ENCODE measurements at places on chromosomes 16 and 17.

DNA sequence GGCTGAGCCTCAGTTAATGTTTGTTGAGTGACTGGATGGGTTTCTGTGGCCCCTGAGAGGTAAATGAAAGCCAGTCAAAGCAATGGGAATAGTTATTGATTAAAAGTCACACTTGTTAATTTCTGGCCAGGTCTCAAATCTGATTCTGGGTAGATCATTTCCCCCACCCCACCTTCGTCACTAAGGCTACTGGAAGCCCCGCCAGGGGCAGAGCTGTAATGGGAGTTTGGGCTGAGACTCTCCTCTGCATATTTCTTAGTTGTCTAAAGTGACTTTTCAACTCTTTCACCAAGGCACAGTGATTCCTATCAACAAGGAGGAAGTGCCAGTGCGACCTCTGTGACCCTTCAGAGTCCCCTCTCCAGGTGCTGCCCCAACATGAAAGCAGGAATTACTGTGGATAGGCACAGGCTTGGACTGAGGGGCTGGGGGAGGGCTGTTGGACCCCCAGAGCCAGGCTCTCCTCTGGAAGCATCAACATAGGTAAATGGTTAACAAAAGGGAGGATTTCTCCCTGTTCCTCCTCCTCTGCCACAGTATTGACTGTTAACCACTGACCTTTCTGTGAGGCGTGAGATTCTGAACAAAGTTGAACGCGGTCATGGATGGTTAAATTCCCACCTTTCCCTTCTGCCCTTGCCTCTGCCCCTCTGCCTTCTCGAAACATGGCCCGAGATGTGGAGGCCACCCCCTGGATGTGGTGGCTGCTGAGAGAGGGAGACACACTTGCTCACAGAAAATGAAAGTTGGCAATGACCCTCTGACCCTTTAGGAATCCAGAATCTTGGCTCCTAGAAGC lies 20.8 kb upstream of the TBX2 start:
- DNase-seq, result no peak

DNA sequence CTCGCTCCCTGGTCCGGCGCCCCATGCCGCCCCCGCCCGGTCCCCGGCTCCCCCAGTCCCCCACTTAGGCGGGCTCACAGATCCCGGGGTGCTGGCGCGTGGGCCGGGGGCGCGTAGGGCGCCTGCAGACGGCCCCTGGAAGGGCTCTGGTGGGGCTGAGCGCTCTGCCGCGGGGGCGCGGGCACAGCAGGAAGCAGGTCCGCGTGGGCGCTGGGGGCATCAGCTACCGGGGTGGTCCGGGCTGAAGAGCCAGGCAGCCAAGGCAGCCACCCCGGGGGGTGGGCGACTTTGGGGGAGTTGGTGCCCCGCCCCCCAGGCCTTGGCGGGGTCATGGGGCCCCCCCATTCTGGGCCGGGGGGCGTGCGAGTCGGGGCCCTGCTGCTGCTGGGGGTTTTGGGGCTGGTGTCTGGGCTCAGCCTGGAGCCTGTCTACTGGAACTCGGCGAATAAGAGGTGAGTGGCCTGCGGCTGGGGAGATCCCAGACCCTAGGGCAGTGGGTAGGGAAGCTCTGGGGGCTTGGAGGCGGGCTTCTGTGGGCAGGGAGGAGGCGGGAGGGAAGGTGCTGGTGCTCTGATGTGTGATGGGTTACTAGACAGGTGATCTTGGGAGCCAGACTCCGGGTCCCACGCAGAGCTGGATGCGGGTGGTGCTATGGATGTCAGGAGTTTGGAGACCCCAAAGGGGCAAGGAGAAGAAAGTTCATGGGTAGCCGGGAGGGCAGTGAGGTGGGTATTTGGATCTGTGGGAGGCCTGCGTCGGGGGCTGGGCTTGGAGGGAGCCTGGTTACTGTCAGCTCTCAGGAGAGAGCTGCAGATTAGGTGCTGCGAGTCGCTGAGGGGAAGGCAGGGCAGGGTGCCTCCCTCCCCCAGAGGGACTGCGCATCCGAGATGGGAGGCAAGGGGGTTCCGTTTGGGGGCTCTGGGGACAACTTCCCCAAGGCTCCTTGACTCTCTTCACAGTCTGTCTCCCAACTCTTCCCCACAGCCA lies 560 bp downstream of the EFNB3 start:
- DNase-seq, result no peak

DNA sequence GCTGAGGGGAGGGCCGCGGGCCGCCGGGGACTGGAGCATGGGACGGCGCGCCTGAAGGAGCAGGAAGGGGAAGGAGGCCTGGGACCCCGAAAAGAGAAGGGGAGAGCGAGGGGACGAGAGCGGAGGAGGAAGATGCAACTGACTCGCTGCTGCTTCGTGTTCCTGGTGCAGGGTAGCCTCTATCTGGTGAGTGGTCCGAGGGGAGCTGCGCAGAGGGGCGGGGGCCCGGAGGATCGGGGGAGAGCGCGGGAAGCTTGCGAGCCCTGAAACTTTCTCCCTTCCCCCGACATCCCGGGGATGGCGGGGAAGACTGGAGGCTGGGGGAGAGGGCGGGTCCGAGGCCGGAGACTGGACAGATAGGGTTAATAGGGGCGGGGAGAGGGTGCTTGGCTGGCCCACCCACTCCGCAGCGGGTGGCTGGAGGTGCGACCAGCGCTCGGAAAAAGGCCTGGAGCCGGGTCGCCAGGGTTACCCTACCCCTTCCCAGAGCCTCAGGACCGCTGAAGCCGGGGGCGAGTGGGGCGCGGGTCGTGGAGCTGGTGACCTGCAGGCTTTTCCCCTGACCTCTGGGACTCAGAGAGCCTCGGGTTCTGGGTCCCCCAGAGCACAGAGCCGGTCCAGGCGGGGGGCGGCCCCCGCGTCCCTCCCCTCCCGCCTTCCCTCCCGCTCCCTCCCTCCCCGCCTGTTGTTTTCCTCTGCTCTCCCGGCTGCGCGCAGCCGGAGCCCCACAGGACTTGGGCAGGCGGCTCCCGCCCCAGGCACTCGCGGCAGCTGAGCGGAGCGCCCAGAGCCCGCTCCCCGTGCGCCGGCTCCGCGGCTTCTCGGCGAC lies 631 bp downstream of the NXPH3 start:
- DNase-seq, result no peak

- no peak for DNase-seq
These were observed 48.2 kb upstream of the MEIOC start for GRCh38 chr17:44607836-44608690.

- DNase-seq, result no peak
These were observed 113.4 kb downstream of the ENGASE start for GRCh38 chr17:79188048-79188447.

DNA sequence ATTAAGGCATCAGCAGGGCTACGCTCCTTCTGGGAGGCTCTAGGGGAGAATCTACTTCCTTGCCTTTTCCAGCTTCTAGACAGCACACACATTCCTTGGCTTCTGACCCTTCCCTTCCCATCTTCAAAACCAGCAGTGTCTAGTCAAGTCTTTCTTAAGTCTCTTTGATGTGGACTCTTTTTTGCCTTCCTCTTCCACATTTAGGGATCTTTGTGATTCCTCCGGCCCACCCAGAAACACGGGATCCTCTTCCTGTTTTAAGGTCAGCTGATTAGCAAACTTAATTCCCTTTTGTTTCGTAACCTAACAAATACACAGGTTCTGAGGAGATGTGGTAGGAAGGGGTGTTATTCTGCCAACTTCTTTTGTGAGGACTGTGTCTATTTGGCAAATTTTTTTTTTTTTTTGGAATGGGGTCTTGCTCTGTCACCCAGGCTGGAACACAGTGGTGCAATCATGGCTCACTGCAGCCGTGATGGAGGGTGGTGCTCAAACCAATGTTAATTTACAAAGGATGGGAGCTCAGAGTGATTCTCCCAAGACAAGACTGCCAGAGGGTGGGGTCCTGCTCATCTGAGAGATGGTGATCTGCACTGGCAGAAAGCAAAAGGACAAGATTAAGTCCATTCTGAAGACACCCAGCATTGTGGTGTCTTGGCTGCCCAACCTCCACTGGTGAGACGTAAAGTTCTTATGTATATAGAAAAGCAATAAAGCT lies 14.7 kb downstream of the KNOP1 start:
- no peak for DNase-seq

GRCh38 chr17:56661906-56662305 lies 68.4 kb downstream of the NOG start:
- DNase-seq, result no peak

DNA sequence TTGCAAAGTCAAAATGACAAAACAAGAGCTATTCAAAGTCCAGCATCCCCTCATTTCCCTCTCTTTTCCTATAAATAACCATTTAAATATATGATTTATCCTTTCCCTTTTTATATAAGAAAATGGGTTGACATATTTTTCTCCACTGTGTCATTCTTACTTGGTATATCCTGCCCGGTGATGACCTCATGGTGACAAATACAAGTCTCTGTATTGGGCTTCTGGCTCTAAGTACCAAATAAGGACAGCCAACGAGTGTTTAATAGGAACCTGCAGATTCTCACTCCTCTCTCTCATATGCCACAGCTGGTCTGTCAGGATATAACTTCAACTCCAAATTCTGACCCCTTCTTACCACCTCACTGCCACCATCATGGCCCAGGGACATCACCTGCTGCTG lies 25.5 kb upstream of the CBLN1 start:
- no peak for DNase-seq

DNA sequence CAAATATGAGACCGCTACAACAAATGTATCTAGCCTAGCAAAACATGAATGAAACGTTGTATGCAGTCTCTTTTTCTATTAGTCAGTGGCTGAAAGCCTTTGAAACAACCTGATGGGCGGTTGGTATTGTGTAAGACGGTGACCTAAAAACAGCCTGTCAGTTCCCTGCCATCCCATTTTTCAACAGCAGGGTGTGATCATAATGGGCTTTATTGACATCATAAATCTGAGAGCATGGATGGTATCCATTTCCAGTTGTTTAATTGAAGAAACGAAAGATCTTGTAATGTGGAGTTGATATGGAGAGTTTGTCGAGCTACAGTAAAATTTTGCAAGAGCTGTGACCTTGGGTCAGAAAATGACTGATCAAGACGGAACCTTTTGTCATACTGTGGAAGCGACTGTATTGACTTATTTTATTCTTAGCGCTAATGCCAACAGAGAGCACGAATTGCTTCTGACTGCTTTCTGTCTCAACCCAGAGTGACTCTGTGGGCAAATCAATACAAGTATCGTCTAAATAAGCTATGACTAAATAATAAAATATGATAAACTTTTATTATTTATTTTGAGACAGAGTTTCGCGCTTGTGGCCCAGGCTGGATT lies 12.3 kb upstream of the MEIOB start:
- DNase-seq, result no peak

DNA sequence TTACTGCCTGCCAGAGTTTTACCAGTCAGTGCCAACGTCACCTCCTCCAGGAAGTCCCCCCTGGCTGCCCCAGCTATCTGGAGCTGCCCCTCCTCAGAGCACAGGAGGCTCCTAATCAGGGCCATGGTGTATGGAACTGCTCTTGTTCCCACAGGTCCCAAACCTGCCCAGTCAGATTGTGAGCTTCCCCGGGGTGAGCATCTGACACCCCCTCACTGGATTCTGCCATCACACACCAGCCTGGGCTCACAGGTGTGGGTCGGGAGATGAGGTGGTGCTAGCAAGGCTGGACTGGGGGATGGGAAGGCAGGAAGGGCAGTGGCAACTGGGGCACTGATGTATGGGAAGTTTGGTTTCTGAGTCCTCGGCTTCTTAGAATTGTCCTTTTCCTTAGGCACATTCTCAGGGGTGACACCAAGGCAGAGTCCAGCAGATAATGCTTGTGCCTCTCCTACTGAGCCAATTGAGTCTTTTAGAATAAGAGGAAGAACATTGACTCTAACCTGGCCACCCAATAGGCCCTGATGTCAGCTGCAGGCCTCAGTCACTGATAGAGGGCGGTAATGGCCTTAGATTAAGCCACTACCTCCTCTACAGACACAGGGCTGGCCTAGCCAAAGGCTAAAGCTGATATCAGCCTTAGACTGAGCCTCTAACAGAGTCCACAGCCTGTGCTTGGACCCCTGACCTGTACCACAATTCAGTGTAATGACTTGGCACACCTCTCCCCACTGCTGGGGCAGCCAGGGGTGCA lies 107.9 kb downstream of the WSCD1 start:
- no peak for DNase-seq

DNA sequence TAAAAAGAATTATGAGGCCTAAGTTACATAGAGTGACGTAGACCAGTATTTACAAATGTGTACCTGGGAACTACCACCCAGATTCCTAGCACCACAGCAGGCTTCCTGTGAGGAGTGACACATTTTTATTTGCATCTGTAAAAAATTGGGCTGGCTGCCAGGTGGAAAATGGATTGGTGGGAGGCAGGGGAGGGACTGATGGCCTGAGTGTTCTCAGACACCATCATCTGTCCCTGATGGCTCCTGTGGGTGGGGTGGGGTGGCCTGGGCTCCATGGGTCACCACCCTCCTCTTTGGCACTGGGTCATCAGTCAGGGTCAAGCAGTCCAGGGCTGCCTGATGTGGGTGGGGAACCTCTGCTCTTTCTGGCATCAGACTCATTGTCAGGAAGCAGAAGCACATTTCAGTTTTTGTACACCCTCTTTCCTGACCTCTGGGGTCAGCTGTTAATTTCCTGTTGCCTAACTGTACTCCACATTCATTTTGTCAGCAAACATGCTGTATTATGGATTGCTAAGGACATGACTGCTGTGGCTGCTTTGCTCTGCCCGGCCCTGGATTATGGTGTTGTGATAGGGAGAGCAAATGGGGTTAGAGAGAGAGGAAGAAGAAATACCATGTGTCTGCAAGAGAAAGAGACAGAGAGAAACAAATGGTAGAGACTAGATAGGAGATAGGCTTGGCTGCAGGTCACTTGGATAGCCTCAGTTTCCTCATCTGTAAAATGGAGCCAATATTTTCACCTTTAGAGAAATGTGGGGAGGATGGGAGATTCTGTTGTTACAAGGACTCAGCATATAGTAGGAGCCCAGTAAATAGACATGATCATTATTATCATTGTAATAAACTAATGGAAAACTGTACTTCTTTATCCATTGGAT lies 11.6 kb upstream of the MFAP4 start:
- DNase-seq, result no peak

DNA sequence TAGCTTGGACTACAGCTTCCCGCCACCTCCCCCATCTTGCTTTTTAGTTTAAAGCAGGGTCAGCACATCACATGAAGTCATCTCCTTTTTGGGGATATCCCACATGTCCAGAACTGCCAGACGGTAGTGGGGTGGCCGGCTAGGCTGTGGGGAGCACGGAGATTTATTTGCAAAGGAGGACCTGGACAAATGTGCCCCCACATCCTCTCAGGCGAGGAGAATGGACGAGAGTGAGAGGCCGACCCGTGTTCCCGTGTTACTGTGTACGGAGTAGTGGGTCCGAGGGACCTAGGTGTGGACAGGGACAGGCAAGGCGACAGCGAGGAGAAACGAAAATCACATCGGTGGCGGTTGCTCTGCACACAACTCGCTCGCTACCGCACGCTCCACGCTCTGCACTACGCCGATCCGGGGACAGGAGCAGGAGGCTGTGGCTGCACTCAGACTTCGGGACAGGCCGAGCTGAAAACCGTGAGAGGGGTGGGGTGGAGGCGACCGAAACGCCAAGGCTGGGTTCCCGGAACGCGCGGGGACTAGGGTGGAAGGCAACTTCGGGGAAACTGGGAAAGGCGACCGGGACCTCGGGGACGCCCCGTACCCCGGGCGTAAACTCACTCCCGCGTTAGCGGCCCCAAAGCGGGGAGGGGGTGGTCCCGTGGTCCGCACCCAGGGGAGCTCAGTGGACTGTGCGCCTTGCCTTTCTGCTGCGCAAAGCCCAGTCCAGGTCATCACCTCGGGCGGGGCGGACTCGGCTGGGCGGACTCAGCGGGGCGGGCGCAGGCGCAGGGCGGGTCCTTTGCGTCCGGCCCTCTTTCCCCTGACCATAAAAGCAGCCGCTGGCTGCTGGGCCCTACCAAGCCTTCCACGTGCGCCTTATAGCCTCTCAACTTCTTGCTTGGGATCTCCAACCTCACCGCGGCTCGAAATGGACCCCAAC lies at the start of gene MT1A:
Gene MT1A, plus strand, starts transcription at position 853 of the 937 bp plus-strand sequence. Its CDS starts 73 bp downstream, at position 926.
- peak; percentile 31 for DNase-seq

Data from anterior cingulate cortex (tissue), 58 donors.